CD4-positive, alpha-beta T cell treated with Interleukin-1 beta for 1 hour (primary cell): ENCODE measurements at places on chromosomes 1 and 21.

DNA sequence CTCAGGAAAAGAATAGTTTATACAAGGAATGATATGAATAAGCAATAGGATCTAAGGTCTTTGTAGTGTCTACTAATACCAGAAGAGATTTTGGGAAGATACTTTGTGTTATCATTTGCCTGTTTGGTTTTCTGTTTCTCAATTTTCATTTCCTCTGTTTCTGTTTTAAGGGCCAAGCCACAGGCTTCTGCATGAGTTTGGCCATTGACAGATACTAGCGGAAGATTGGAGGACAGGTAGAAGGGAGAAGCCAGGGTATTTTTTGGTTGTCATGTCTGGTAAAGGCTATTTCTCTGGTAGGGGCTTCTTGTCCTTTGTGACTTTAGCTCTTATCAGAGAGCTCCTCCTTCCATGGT is 51.4 kb downstream of the HS2ST1 start:
- DNase-seq, result no peak

DNA sequence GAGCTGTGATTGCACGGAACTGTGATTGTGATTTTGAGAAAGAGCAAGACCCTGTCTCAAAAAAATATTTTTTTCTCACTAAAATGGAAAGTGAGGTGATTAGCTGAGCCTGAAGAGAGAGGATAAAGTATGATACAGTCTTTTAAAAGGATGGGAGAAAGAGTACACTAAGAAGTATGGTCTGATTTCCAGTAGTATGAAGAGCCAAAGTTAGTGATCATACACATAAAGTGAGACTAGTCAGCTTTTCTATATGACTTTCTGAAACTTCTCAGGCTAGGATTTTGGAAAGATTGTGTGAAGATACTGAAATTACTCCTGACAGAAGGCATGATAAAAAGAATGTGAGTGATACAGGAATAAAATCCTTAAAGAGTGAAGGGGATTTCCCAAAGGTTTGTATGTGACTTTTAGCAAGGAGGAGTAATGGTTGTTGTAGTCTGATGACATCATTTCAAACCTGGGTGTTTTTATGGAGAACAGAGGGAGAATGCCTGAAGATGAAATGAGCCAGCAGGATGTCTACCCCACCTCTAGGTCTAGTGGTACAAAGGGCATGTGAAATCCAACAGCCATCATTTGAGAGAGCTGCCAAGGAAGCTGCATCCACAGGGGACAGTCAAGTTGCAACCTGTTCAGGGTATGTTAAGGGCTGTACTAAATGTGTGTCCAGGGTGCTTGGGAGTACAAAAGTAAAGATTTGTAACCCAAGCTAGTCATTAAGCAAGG is 157.7 kb downstream of the PIK3R3 start:
- no peak for DNase-seq

GRCh38 chr1:234907940-234908405 is 220.7 kb downstream of the TOMM20 start:
- no peak for DNase-seq

DNA sequence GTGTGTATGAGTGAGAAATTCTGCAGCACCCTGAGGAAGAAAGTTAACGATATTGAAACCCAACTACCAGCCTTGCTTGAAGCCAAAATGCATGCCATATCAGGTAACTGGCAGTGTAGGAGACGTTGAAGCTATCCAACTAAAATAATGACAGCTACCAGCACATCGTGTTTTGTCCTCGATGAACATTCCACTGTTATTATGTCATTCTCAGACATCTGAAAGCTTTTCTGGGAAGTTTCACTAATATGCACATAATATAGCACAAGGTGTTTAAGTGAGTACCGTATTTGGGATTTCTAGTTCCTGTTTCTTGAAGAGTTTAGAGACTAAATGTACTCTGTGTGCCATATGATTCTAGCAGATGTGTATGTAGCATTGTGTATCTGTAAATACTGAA is 173.5 kb downstream of the DISC1 start:
- no peak for DNase-seq

GRCh38 chr1:209542585-209542984 is 40.9 kb upstream of the CAMK1G start:
- no peak for DNase-seq

GRCh38 chr1:55827350-55827749 is 612.2 kb upstream of the USP24 start:
- DNase-seq, result no peak

DNA sequence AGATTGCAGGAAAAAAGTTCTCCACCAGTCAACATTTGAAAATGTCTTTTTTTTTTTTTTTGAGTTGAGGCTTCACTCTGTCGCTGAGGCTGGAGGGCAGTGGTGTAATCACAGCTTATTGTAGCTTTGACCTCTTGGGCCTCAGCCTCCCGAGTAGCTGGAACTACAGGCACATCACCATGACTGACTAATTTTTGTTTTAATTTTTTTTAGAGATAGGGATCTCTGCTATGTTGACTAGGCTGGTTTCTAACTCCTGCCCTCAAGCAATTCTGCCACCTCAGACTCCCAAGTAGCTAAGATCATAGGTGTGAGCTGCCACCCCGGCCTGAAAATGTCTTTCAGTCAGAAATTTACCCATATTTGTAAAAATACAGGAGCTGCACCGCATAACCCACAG is 30.6 kb upstream of the USP24 start:
- DNase-seq, result no peak
